ENCODE measurements at places on chromosomes 6 and 20.

DNA sequence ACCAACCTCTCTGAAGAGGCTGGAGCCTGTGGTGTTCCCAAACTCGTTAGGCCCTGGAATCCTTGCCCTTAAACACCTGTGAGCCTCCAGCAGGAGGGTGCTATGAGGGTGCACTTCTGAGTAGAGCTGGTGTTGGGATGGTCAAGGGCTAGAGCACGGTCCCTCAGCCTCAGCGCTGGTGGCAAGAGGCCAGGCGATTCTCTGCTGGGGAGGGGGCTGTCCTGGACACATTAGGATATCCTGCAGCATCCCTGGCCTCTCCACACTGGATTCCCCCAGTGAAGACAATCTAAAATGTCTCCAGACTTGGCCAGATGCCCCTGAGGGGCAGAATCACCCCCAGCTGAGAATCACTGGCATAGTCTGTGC lies 157.8 kb downstream of the SYCP2 start:
- DNase-seq: no peak

- no peak for DNase-seq
These were observed 120.7 kb upstream of the ADGRF1 start for GRCh38 chr6:47162793-47163192.

DNA sequence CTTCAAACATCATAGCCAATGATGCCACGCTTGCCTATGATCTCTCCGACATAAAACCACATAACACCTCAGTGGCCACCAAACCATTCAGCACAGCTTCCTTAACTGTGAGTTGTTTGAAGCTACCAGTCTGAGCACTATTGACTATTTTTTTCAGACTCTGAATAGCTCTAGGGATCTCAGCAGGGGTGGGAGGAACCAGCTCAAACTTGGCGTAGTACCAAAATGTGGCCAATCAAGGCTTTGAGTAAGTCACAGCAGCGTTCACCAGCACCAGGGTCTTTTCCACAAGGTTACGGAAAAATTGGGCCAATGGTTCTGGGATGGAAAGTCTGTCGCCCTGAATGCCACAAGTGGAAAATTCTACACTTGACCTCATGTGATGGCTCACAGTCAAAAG lies 70.6 kb downstream of the SMPDL3A start:
- DNase-seq: no peak

DNA sequence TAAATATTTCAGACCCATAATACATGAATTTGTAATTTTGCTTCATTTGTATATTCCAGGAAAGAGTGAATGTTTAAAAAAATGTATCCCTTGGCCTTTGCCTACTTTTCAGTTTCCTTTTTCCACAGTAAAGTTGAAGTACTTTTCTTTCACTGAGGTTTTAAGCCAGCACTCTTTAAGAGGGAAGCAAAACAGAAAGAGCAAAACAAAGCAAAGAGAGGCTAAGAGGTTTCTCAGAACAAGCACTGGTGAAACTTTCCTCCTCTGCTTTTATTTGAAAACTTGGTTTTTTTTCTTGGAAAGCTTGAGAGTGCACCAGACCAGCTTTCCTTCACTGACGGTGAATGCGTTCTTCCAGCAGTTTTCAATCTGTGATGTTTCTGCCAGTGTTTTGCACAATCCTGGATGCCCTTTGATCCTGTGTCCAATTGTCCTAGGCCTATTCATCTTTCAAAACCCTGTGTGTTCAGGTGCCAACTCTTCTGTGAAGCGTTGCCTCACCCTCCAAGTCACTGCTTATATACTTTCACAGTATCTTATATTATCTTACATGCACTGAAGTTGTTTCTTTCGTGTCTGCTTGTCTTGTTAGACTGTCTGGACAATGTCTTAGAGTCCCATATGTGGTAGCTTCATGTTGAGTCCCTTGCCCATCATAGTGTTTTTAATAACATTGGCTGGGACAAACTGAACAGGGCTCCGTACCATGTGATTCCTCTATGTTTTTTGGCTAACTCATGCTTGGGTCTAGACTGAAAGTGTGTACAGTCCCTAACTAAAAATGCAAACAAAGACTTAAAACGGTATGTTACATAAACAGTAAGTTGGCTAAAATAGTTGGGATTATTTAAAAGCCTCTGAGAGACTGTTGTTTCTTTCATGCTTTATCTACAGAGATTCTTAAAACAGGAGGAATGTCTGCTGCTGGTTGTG lies 1.9 kb downstream of the RNF217 start:
- no peak for DNase-seq

DNA sequence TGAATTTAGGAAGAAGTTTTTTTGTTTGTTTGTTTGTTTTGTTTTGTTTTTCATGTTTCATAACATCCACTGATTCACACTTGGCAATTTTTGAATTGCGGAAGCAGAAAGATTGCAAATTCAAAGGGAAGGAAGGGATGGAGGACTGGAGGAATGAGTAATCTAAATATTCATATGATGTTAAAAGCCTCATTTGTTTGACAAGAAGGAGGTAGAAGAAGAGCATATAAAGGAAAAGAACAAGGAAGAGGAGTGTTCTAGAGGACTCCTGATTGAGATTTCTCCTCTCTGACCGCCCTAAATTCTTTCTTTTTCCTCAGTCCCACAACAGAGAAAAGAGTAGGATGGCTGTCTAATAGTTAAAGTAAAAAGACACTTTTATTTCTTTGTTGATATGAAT lies 88.5 kb downstream of the METTL24 start:
- DNase-seq: no peak

DNA sequence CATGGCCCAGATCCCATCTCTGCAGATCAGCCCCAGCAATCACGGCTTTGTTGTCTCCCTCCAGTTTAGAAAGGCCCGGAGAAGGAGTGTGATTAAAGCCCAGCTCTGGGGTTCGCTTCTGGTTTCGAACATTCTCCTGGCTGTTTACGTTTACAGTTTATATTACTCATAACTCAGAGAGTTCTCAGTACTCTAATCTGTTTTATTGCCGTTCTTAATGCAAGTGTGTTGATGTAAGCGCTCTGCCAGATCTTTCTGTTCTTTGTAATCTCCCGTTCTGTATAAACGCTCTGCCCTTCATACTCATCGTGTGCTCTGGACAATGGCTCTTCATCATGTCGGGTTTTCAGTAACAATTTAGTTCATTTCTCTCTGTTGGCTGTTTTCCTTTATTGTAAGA lies 118.0 kb upstream of the PRND start:
- DNase-seq: no peak

GRCh38 chr20:33724439-33725094 lies 4.5 kb upstream of the PXMP4 start:
- DNase-seq: peak; percentile 80

- DNase-seq: no peak
These were observed 60.3 kb downstream of the FOXC1 start for GRCh38 chr6:1669996-1670395.

- DNase-seq: no peak
These were observed 36.9 kb upstream of the FANCE start for GRCh38 chr6:35415065-35415891.

GRCh38 chr6:104332364-104332763 lies 527.4 kb downstream of the HACE1 start:
- DNase-seq: no peak

- no peak for DNase-seq
These were observed 68.9 kb downstream of the MTHFD1L start for GRCh38 chr6:150934380-150934779.

- no peak for DNase-seq
These were observed 411.2 kb upstream of the SULF2 start for GRCh38 chr20:48196486-48196885.

DNA sequence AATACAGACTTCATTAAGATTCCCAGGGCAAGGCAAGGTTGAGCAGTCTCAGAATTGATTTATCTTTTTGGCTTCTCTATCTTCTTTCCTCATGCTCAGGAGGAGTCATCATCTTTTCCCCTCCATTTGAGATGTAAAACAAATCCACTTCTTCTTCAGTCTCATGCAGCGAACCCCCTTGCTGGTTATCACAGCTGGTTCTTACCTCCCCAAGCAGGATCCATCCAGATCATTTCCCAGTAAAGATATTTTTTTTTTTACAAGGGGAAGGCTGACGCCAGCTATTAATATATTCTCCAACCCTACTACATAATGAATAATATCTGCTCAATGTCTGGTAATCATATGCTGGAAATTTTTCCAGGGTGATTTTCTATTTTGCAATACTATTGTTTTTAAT lies 508.9 kb upstream of the NOX3 start:
- no peak for DNase-seq

GRCh38 chr20:9130521-9130920 lies 61.6 kb downstream of the PLCB4 start:
- DNase-seq: no peak

GRCh38 chr6:130796313-130796905 lies 30.8 kb upstream of the SMLR1 start:
- no peak for DNase-seq

GRCh38 chr20:46622165-46622564 lies 29.1 kb downstream of the SLC13A3 start:
- no peak for DNase-seq

- DNase-seq: no peak
These were observed 309.3 kb downstream of the CLIC5 start for GRCh38 chr6:45706319-45706718.

- DNase-seq: no peak
These were observed 294.6 kb downstream of the CDH26 start for GRCh38 chr20:60252866-60253265.

- no peak for DNase-seq
These were observed 88.0 kb upstream of the TULP1 start for GRCh38 chr6:35600659-35601125.

- no peak for DNase-seq
These were observed 449.7 kb downstream of the CDKAL1 start for GRCh38 chr6:20983961-20984360.

GRCh38 chr6:149028767-149029405 lies 282.1 kb downstream of the UST start:
- peak; percentile 47 for DNase-seq

DNA sequence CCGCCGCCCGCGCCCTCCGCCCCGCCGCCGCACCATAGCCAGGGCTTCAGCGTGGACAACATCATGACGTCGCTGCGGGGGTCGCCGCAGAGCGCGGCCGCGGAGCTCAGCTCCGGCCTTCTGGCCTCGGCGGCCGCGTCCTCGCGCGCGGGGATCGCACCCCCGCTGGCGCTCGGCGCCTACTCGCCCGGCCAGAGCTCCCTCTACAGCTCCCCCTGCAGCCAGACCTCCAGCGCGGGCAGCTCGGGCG lies 1.5 kb downstream of the FOXC1 start:
- no peak for DNase-seq

- DNase-seq: no peak
These were observed 11.1 kb upstream of the PM20D2 start for GRCh38 chr6:89134723-89135122.

DNA sequence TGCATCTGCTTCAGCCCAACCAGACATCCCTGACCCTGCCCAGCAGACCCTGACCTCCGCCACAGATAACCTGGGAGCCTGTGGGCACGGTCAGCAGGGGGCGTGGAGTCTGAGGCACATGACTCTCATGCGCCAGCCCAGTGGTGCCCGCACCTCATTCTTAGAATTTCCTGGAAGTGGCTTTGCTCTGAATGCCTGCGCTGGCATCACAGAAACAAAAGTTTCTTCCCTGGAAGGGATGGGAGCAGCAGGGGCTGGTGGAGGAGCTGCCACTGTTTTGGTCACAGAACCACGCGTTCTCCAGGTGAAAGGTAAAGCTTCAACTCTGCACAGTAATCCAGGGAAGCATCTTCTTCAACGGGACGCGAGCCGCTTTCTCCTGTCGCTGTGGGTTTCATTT lies 67.9 kb upstream of the DUSP22 start:
- DNase-seq: no peak

DNA sequence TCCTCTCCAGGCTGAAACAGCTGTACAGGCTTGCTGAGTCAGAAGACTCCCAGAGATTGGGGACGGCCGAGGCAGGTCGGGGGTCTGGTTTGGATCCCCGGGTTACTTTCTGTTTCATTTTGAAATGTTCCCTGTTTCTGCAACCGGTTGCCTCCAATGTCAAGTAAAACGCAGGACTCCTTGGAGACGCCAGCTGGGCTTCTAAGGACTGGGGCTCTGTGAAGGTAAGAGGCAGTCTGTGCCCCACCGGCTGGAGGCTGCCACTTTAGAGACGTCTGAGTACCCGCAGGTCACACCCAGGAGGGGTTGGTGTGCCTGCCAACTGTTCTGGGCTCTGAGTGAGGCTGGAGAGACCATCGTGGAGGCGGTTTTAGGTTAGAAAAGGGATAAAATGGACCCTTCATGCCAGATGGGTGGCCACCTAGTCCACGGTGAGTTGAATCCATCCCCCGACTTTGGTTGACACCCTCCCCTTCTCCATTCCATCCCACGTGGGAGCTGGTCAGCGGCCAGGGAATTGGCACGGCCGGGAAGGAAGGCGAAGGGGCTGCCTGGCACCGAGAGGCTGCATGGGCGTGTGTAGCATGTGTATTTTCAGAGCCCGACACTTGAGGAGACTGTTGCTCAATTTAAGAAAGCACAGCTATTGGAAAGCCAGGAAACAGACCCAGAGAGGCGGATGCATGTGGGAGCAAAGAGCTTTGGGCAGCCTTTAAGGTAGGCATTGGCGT lies 240.9 kb downstream of the PHACTR1 start:
- DNase-seq: peak; percentile 27

DNA sequence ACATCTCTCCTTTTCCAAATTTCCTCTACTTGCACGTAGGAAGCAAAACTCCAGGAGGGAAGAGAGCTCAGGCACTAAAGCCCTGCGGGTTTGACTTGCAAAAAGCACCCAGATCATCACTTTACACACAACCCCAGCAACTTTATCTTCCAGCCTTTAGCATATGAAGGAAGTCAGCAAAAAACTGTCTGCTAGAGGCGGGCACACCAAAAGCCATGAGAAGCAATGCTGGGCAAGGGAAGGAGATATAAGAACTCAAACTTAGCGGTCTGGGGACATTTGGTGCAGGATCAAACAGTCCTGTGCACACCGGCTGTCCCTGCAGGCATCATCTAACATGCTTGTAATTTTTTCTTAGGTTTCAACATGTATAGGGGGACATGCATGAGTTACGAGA lies 113.3 kb downstream of the JPH2 start:
- DNase-seq: no peak

DNA sequence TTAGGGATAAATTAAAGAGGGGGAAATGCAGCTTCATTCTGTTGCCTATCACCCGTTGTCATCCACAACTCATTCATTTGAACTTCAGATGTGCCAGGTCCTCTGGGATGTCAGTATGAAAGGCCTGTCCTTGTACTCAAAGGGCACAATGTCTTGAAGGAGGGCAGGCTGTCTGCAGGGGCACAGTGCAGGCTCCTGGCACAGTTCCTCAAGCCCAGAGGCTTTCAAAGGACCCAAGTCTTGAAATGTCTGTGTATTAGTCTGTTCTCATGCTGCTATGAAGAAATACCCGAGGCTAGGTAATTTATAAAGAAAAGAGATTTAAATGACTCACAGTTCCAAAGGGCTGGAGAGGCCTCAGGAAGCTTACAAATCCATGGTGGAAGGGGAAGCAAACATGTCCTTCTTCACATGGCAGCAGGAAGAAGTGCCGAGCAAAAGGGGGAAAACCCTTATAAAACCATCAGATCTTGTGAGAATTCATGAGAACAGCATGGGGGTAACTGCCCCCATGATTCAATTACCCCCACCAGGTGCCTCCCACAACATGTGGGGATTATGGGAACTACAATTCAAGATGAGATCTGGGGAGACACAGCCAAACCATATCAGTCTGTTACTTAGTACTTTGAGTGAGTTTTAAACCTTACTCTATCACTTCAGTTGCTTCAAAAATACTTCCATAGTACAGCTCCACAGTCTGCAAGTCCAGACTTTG lies 9.4 kb downstream of the SNX9 start:
- no peak for DNase-seq
